ENCODE measurements at places on chromosomes 4 and X.

GRCh38 chrX:7076245-7076661 lies 71.3 kb upstream of the STS start:
- peak; percentile 51 for DNase-seq

DNA sequence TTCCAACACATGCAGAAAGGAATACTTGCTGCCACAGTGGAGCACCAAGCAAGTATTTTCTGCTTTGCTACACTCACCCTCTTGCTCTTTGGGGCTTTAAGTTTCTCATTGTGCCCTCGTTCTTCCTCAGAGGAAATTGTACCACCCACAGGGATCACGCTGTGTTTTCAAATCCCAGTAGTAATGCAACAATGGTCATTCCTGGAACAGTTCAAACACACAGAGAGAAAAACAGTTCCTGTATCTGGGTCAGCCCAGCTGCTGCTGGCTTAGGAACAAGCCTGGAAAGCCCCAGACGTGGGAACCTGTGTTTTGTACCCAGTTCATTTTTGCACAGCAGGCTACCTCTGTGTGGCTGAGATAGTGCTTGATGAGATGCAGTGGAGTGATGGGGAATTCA lies 907.8 kb downstream of the STPG2 start:
- DNase-seq: peak; percentile 18

- no peak for DNase-seq
Observed at GRCh38 chrX:78283511-78283910, 43.9 kb downstream of the CYSLTR1 start.

DNA sequence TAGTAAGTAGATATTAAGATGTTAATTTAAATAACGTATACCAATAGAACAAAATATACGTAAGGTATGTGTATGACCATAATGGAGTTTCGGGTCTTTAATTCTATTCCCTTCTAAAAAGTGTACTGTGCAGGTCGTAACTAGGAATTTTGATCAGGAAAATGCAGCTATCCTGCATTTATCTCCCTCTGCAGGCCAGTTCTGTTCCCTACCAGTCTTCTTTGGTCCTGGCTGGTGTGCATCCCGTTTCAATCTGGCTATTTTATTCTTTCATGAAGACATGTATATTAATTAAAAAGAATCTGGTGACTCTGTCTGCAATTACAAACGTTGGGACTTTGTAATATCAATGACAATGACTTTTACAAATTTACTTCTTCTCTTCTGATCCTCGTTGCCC lies 534.1 kb upstream of the AADAT start:
- DNase-seq: no peak

GRCh38 chr4:149752729-149753128 lies 62.9 kb downstream of the IQCM start:
- no peak for DNase-seq

DNA sequence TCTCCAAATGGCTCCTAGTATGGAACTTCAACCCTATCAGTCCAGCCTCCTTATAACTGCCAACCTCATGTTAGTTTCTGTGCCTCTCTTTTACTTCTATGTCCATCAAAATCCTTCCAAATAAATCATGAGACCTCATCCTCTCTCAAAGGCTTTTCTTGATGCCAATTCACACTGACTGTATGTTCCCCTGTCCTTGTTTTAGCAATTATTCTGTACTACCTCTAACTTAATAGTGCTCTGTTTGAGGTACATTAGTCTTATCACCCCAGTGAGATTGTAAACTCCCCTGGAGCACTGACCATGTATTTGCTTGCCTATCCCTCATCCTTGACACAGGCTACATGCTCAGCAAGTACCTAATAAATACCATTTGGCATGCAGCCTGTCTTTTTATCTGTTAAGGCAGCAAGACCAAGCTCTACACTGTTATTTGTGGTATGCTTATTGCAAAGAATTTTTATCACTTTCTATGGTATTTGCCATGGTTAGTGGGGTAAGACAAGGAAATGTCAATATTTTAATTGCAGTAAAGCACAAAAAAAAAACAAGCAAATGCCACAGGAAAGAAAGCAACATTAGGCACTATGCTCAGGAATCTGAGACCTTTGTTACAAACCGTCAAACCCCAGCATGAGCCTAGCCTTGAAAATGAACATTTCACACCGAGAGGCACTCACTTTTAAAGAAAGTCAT lies 119.2 kb downstream of the SMARCA1 start:
- DNase-seq: no peak

DNA sequence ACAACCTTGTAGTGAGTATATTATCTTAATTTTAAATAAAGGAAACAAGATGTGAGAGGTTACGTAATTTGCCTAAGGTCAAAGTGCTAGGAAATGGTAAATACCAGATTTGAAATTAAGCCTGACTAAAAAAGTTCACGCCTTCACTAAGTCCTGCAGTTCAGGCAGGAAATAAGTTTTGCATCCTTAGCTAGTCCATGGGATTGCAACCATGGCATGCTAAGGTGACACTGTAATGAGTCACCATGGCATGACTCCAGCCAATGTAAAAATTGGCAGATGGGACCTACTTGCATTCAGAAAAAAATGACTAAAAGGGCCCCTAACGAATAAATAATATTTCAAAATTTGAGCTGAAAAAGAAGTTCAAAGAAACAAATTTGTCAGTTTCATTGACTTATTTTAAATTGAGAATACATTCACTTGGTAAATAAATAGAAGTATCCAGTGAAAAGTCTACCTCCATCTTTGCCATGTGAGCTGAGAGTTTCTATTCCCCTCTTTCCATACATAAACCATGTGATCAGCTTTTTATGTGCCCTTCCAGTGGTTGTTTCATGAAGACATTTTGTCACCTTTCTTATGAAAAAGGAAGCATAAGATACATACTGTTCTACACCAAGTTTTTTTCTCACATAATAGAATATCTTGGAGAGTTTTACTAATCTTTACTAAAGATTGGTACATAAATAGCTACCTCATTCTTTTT lies 72.4 kb downstream of the ANKRD50 start:
- no peak for DNase-seq

DNA sequence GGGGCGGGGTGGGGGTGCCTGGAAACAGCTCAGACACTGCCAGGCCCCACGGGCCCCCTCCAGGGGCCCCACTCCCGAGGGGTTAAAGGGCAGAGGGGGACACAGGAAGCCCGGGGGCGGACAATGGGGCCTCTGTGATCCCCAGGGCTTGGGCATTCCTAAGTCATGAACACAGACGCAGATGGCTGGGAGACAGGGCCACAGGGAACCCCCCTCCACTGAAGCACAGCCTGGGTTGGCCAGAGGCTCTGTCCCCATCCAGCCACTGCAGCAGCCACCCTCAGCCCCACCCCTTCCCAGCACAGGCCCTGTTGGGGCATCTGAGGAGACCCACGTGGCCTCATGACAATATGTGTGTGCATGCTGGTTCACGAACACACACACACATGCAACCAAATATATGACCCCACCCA lies 3.9 kb downstream of the L1CAM start:
- DNase-seq: no peak

All from cerebellar cortex (tissue), 1 donor.